ENCODE measurements at places on chromosomes 3 and 15.

DNA sequence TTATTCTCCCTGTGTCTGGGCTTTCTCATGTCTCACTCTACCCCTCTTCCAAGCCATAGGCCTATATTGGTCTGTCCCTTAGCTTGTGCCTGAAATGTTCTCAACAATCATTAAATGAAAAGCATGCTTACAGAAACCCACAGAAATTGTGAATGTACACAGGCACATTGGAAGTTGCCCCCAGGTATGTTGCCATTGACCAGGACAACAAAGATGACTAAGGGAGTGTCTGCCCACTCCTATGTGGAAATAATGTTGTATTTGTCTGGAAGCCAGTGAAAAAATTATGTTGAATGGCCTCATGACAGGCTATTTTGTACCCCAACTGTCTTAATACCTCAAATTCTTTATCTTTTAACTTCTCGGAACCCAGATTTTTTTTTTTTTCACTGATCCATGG lies 102.0 kb downstream of the TPRG1 start:
- no peak for DNase-seq

DNA sequence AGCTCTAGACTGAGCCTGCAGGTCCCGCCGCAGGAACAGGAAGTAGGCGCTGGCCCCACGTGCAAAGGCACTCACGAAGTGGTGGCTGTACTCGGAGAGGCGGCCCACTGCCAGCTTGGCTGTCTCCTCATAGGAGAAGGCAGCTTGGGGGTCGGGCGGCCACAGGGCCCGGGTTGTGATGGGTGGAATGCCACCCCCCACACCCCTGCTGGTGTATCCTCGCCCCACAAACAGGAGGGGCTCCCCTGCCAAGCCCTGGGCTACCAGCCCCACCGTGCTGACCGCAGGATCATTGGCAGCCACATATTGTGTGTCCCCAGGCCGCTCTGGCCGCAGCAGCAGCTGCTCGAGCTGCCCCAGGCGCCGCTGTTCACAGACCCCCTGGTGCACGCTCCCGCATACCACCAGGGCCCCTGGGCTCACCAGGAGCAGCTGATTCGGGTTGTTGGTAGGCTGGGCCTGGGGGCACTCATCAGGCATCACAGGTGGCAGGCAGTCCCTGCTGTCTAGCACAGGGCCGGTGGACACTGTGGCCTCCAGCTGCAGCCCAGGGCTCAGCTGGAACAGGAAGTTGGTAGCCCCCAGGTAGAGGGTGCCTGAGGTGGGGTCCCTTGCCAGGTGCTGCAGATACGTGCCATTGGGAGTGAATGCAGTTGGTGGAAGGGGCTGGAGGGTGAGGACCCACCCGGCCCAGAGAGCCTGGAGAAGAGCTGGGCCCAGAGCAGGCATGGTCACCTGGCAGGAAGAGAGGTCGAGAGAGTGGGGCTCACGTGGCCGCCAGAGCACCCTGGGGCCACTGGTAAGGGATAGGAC lies 5.8 kb downstream of the PLXNB1 start:
- peak; percentile 52 for DNase-seq

DNA sequence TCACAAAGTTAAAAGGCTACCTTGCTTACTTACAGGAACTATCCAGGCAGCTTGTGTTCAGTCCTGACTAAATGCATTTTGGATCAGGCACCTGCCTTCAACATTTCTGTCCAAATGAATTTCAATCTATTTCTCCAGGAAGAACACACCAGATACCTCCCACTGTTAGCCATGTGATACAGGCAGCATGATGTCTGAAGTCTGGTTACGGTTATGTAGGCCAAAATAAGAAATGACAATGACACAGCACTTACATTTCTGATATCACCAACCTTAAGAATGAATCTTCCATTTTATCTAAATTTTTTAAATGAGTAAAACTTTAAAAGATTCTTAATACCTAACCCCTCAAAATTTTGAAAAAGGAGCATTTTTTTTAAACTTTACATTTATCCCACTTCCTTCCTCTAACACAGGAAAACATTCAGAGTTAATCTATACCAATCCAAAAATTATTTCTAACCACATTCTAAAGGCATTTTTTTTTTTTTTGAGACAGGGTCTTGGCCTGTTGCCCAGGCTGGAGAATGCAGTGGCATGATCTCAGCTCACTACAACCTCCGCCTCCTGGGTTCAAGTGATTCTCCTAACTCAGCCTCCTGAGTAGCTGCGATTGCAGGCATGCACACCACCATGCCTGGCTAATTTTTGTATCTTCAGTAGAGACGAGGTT lies at the start of gene MAP4:
MAP4 (minus strand) TSS at position 116 of the 673 bp plus-strand sequence. CDS start 17,556 bp downstream, outside the sequence.
- no peak for DNase-seq

DNA sequence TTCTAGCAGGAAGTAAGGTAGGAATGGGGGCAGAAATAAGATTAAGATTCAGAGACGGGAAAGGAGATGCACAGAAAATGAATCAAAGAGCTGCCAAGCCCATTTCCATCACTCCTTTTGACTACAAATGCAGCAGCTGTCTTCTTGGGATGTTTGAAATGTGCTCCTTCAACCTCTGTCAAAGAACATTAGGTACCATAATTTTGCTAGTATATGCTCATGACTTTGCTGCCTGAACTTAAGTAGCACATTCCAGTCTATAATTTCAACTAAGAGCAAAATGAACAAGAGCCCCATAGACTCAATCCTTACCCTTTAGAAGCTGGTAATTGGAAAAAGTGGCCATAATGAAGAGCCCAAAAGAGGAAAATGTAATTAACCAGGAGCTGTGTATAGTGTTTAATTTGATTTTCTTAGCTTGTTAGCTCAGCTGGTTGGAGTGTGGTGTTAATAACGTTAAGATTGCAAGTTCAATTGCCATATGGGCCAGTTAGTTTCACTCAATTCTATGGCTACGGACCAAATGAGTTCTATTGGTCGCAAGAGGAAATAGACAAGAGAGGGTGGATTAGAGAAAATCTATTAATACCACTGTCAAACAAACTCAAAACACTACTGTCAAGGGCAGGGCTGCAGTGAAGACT lies 349.9 kb downstream of the ZBBX start:
- no peak for DNase-seq

- DNase-seq, result no peak
These were observed 36.8 kb upstream of the SEC13 start for GRCh38 chr3:10357592-10358308.

DNA sequence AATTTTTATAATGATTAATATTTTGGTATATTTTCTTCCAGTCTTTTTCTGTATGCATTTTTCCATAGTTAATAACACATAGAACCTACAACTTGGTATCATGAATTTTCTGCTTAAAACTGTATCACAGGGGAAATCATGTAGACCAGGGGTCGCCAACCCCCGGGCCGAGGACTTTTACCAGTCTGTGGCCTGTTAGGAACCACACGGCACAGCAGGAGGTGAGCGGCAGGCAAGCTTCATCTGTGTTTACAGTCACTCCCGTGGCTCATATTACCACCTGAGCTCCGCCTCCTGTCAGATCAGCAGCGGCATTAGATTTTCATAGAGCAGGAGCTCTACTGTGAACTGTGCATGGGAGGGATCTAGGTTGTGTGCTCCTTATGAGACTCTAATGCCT lies 54.7 kb downstream of the RPL22L1 start:
- no peak for DNase-seq

- DNase-seq, result no peak
These were observed 117.6 kb upstream of the TBL1XR1 start for GRCh38 chr3:177314897-177315296.

DNA sequence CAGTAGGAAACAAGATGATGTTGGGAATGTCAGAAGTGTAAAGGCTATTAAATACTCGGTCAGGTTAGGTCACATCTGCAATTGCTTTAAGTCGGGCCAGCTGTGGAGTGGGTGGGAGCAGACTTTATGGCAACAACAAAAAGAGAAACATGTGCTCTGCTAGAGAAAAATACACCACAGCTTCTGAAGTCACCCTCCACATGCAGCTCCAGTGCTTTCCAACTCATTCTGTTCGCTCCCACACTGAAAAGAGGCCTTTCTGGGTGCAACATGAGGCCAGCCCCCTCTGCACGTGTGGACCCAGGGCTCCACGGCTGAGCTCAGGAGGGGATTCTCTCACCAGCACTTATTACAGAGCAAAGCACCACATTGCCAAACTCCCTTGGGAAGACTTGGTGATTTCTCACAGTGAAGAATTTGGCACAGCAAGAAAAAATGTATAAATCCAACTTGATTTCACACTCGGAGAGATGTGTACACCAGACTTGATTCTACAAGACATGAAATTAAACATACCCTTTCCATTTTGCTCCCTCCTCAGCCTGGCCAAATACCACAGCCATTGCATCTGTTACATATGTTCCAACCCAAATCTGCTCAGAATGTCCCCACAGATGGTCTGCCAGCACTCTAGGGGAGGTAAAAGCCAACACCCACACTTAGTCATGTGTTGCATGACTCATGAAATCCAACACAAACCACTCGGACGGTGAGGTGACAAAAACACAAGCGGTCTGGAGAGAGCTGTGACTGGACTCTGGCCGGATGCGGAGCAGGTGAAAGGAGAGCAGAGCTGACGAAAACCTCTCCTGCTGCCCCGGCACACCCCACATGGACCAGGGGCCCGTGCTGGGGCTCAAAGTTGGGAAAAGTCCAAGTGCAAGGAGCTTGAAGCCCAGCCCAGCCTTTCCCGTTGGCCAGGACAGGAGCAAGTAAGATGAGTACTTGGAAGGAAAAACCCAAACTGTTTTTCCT lies 74.6 kb downstream of the ITGB5 start:
- DNase-seq, result peak; percentile 26

GRCh38 chr3:170044271-170044670 lies 6.5 kb downstream of the GPR160 start:
- no peak for DNase-seq

DNA sequence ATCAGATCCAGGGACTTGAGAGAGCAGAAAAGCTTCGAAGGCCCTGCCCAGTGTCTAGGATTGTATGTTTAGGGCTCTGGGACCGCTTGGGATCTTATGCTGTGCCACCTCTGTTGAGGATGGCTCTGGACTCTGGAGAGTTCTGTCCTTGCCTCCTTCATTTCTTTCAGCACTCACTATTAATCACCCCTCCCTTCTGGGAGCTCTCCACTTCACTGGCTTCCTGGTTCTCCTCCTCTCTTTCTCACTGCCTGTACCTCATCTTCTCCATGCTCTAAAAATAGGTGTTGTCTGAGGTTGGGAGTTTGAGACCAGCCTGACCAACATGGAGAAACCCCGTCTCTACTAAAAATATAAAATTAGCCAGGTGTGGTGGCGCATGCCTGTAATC lies 17.3 kb downstream of the MAPKBP1 start:
- no peak for DNase-seq

GRCh38 chr3:187006864-187007630 lies 76.7 kb downstream of the ST6GAL1 start:
- no peak for DNase-seq

DNA sequence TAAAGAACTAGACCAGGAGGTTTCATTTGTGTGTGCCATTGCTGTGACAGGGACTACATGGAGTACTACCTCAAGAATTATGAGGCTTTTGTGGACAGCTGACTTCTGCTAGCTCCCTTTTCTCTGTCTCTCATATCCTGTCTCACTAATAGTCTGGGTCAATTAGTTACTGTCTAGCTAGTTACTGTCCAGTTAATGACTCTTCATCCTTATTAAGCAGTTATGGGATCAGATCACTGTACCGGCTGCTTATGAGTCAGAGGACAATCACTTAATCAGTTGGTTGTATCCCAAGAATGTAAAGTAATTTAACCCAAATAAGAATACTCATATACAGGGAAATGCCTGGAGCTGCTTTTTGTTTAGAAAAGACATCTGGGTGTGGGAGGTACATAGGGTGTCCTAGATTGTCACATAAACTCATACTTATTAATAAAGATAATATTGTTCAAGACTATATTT lies 158.0 kb downstream of the CDIN1 start:
- DNase-seq, result no peak

All from dorsolateral prefrontal cortex (tissue), 122 donors.